ENCODE measurements at places on chromosomes 16 and 17.

DNA sequence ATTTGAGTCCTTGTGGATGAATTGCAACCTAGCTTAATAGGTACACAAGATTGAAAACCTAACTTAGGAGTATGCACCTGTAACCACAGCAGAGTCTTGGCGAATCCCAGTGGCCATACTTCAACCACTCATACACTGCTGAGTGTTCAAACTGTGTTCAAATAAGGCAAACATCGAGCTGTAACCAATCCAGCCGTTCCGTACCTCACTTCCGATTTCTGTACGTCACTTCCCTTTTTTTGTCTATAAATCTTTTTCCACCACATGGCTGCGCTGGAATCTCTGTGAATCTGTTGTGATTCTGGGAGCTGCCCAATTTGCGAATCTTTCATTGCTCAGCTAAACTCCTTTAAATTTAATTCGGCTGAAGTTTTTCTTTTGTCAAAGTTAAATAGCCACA lies 190.6 kb downstream of the MAF start:
- no peak for DNase-seq

- DNase-seq: peak; percentile 14
Observed at GRCh38 chr17:70552230-70552981, 383.1 kb downstream of the KCNJ2 start.

GRCh38 chr17:7207120-7208001 lies 12.3 kb downstream of the DLG4 start:
- no peak for DNase-seq

- no peak for DNase-seq
Observed at GRCh38 chr17:55124730-55125360, 139.9 kb upstream of the HLF start.

- no peak for DNase-seq
Observed at GRCh38 chr17:72528683-72529082, 407.9 kb downstream of the SOX9 start.

- no peak for DNase-seq
Observed at GRCh38 chr17:77727037-77727615, 231.4 kb upstream of the TNRC6C start.

DNA sequence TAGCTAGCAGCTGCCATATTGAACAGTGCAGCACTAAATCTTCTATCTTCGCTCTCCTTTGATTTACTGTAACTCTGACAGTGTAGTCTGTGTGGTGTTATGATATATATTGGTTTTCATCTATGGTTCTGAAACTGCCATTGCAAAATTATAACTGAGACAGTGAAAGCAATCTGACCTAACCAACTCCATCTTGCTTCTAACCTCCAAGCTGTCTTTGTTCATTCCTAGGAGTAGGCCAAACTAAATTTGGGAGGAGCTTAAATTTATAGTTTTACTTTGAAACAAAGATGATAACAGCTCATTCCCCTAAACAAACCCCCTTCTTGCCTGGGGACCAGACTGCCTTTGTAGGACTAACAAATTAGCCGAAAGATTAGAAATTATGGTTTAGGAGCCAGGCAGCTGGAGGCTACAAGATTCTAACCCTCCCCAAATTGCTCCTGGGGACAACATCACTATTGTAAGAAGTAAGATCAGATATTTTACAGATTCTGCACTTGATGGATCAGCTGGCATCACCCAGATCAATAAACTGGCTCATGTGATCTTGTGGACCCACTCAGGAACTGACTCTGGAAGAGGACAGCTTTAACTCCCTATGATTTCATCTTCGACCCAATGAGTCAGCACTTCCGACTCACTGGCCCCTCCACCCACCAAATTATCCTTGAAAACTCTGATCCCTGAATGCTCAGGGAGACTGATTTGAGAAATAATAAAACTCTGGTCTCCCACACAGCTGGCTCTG lies 47.0 kb upstream of the FBXO47 start:
- DNase-seq: no peak
